Kidney glomerular epithelial cell (primary cell): ENCODE measurements at places on chromosomes 12 and 14.
A peak's percentile ranks its signal among the peaks of the same experiment; 100 is the strongest.

DNA sequence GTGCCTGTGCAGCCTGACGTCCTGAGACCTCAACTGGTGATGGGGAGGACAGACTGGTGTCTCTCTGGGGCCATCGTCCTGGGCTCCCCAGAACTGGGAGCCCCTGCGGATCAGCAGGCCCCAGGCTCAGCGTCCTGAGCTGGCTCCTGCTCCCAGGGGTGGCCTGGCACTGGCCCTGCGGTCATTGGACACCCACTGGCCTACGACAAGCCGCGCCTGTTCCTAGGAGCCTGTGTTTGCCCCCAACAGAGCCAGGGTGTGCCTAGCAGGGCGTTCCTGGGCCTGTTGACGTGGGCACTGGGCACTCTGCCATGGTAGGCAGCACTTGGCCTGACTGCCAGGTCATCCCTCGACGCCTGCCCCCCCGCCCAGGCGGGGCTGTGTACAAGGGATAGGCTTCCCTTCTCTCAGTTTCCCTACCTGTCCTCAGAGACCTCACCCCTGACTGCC lies 8.4 kb downstream of the ADSS1 start:
- DNase-seq: no peak

DNA sequence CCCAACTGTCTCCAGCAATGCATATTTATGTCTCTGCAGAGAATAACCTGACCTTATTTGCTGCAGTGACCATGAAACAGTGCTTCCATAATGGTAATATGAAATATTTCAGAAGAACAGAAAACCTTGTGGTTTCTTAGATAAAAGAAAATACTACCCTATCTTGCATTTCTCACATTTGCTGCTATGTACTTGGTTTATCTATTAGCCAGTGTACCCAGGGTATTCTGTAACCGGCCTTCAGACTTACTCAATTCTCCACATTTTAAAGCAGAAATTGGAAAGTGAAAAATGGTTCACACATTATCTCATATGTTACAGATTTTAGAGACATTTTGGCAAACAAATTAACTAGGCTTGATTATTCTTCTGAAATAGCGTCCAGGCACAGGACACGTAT lies 57.9 kb upstream of the CCDC91 start:
- DNase-seq: no peak

- no peak for DNase-seq
These were observed 4.0 kb upstream of the HOXC10 start for GRCh38 chr12:53980802-53981496.

DNA sequence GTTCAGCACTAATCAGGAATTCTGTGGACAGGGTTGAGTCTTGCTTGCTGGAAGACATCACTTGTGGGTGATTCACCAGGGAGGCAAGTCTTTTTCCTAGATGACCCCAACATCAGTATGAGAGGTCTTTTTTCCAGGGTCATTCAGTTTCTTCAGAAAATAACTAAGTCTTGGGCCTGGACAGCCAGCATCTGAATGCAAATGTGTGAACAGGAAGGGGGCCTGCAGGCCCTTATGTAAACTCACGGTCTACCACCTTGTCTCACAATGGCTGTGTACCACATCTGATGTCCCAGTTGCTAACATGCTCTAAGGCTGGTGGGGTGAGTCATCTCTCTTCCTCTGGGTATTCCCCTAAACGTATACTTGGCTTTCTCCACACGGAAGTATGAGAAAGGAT lies 79.2 kb downstream of the HECTD4 start:
- DNase-seq: peak; percentile 58

- DNase-seq: no peak
These were observed 15.8 kb downstream of the WNT5B start for GRCh38 chr12:1644534-1645438.

GRCh38 chr12:19819231-19819630 lies 379.9 kb downstream of the AEBP2 start:
- no peak for DNase-seq

GRCh38 chr14:21309238-21309636 lies 29.4 kb downstream of the RPGRIP1 start:
- DNase-seq: no peak

DNA sequence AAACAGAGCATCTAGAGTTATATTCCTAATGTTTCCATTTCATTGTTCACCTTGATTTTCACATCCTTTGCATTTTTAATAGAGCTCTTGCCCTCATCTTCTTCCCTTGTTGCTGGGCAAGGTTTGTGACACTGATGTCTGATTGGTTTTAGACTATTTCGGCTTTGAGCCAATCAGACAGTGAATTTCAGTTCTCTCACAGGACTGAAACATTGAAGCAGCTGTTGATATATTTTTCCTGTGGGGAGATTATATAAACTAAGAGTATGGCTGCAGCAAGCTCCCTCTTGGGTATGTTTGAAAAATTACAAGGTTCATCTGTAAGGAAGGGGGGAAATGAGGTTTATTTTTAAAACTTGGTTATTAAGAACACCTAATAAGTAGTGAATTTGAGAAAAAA lies 51.2 kb downstream of the ATF7IP start:
- peak; percentile 63 for DNase-seq

DNA sequence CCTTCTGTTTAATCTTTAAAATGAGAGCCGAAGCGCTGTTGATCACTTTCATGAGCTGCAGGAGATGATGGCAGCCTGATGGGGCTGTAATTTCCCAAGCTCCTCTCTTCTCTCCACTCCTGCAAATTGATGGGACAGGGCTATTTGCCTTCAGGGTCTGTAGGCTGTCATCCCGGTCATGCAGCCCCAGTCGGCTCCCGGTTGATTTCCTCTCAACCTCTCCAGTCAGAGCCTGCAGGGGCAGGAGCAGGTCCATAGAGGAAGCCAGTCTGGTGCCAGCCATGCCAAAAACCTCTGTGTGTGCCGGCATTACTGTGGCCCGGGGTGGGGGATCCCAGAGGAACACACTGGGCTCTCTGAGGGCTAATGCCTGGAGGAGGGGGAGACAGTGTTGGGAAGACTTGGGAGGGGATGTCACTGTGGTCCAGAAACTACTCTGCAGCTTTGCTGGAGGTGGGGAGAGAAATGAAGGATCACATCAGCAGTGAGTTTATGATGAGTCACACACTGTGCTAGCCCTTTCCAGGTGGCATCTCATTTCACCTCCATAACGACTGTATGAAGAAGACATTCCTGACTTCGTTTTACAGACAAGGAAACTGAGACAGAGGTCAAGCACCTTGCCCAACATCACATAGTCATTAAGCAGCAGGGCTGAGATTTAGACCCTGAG lies 46.5 kb upstream of the PRIMA1 start:
- DNase-seq: no peak

- no peak for DNase-seq
These were observed 64.2 kb downstream of the SPRING1 start for GRCh38 chr12:116673681-116674111.

DNA sequence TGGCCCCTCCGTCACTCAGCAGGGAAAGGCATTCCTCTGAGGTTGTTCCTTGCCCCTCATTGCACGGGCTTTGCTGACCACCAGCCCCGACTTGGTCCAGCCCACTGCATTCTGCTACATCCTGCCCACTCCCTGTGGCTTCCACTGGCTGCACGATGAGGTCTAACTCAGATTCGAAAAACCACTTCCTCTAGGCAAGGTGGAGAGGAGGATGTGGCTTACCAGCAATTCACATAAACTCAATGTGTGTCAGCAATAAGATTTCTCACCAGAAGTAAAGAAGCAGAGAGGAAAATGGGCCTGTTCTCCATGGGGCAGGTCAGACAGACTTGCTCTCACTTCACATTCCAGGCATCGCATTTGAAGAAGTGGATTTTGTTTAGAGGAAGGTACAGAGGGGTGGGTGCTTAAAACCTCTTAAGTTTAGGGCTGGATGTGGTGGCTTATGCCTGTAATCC lies 14.7 kb downstream of the GPR68 start:
- no peak for DNase-seq

DNA sequence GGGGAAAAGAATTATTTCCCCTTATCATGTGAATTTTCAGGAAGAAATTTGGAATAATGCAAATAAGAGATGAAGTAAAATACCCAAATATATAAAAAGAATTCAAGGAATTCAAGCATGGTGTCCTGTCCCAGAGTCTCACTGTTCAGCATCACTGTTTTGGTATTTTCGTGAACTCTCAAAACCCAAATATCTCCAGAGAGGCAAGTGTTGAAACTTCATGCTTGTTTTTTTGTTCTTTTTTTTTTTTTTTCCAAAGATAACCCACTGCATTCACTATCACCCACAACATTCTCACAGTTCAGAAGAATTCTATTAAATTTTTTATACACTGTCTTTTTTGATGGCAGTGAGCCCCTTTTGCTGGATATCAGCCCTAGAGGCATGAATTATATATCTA lies 354.9 kb downstream of the DIO2 start:
- no peak for DNase-seq

GRCh38 chr12:65961190-65962035 lies 137.1 kb downstream of the HMGA2 start:
- no peak for DNase-seq

- no peak for DNase-seq
These were observed 103.0 kb downstream of the VCPKMT start for GRCh38 chr14:50013198-50013918.

DNA sequence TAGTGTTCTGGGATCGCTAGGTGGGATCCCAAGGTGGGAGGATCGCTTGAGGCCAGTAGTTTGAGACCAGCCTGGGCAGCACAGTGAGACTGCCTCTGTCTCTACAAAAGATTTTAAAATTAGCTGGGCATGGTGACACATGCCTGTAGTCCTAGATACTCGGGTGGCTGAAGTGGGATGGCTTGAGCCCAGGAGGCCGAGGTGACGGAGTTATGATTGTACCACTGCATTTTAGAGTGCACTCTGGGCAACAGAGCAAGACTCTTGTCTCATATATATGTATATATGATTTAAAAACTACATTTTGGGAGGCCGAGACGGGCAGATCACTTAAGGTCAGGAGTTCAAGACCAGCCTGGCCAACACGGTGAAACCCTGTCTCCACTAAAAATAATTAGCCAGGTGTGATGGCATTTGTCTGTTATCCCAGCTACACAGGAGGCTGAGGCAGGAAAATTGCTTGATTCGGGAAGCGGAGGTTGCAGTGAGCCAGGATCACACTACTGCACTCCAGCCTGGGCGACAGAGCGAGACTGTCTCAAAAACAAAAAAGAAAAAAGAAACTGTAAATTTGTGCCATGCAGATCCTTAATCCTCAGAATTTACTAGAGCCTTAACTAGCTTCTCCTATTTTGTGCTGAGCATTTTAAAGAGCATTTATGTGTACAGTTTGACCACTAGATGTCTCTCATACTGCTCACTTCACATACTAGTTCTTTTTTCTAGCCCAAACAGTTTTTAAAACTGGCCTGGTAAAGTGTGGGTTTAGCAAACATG lies 114.8 kb downstream of the MON2 start:
- peak; percentile 60 for DNase-seq

- DNase-seq: peak; percentile 27
These were observed 1025.7 kb upstream of the TMEM132C start for GRCh38 chr12:127241072-127241817.

GRCh38 chr12:78403681-78404080 lies 460.9 kb upstream of the SYT1 start:
- peak; percentile 39 for DNase-seq

DNA sequence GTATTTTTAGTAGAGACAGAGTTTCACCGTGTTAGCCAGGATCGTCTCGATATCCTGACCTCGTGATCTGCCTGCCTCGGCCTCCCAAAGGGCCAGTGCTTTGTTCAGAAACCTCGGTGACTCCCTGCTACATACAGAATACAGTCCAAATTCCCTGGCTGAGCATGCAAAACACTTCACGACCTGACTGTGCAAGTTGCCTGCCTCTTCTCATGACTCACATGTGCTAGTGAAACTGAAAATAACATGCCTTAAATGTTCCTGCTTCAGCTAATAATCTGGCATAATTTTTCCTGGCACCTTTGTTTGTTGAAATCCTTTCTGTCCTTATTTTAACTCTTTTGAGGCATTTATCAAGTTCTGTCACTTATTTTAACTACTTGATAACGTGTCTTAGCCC lies 8.2 kb downstream of the DMAC2L start:
- DNase-seq: no peak

DNA sequence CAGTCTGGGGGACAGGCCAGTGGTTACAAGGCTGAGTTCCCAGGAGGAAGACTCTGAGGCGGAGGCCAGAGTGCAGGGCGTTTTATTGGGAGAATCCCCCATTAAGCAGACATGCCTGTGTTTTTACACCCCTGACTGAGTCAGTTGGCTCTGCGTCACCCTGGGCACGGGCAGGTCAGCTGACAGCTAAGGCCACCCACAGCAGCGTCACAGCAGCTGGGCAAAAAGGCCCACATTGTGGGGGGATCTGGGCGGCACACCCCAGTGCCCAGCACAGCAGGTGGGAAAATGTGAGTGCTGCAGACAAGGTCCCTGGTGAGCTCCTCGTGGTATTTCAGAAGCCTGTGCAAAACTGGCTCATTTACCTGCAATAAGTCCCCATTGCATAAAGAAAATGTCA lies 184.7 kb downstream of the AACS start:
- no peak for DNase-seq

GRCh38 chr12:113466454-113467141 lies 5.1 kb downstream of the LHX5 start:
- DNase-seq: no peak

DNA sequence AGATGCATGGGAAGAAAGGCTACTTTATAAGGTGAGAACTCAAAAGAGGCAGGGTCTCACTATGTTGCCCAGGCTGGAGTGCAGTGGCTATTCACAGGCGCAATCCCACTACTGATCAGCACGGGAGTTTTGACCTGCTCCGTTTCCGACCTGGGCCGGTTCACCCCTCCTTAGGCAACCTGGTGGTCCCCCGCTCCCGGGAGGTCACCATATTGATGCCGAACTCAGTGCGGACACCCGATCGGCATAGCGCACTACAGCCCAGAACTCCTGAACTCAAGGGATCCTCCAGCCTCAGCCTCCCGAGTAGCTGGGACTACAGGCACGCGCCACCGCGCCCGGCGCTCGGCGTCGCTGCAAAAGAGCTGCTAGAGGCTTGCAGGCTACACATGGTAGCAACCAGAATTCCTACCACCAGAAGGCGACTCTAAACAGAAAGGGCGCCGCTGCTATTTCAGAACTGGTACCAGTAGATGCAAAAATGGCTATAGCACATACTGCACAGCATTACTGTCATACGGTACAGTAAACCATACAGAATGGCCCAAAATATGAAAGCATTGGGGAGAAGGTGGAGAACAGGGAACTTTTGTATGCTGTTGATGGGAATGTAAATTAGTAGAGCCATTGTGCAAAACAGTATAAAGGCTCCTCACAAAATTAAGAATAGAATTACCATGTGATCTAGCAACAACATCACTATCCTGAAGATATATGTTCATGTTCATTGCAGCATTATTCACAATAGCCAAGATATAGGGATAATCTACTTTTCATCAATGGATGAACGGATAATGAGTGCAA lies 1.2 kb upstream of the NEMF start:
- peak; percentile 54 for DNase-seq
